Natural killer cell treated with Interleukin-12 subunit alpha and Interleukin-12 subunit beta and Interleukin-15 and Interleukin-18, amount 100 ng/mL, for 72 hours (primary cell): ENCODE measurements at places on chromosomes 2 and 18.

DNA sequence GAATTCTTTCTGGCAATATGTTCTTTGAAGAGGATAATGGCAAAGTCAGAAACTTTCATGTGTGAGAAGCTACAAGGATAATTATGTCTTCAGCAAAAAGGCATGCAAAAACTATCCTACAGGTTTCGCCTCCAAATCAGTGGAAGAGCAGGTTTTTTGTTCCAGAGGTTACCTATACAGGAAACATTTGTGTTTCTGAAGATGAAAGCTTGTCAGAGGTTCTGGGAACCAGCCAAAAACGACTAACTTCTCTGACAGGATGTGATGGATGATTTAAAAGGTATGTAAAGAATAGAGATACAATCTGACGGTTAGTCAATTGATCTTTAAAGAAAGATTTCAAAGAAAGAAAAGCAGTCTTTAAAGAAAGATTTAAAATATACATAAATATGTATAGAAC is 37.6 kb downstream of the RND3 start:
- no peak for DNase-seq

GRCh38 chr2:131646669-131647297 is 119.1 kb downstream of the CCDC74A start:
- no peak for DNase-seq

DNA sequence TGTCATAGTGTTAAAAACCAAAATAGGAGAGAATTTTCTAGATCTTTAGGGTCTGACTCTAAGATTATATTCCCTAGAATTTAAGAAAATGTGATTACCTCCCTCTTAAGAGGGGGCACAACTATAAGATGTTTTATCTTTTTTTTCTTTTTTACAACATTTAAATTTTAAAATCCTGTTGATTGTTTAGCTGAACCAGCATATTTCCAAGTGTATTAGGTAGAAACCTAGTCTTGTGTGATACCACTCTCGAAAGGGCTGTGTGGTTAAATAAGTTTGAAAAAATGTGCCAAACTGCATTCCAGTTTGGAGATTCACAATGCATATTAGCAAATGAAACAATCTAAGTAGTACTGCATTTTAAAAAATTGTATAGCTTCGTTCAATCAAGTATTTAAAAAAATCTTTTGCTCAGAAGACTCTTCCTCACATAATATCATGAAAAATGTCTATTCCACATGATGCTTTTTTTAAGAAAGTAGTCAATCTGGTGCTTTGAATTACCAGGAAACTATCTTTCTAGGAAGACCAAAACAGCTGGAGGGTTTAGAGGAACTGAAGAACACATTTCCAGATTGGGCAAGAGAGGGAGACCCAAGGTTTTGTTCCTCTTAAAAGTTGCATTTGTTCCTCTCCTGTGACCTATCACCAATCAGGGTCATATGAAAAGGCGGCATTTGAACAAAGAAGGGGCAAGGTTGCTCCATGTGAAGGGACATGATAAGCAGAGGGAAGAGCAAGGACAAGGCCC is 98.8 kb downstream of the DPP4 start:
- no peak for DNase-seq

GRCh38 chr2:241391892-241392665 is 36.0 kb downstream of the FARP2 start:
- DNase-seq = no peak

- no peak for DNase-seq
These were observed 50.4 kb upstream of the SMIM21 start for GRCh38 chr18:75477900-75478299.

DNA sequence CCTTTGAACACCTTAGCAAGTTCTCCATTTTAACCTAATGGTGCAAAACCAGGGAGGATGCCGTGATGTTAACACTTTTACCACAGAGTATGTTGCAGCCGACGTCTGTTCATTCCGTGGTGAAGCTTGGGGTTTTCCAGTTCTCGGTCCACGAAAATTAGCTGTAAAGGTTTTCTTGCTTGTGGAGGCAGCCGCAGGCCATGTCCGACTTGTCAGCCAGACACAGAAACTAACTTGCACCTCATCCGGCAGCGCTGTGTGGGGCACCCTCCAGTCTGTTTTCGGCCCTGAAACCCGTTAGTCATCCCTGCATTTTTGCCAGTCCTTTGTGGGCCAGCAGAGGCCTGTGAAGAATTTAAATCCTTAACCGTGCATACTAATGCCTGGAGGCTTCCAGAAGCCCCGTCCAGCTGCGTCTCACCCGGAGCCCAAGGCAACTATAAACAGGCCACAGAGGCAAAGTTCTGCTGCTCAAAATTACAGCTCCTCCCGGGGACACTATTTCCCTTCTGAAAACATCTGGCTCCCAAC is 70.6 kb downstream of the SH3YL1 start:
- peak; percentile 89 for DNase-seq

DNA sequence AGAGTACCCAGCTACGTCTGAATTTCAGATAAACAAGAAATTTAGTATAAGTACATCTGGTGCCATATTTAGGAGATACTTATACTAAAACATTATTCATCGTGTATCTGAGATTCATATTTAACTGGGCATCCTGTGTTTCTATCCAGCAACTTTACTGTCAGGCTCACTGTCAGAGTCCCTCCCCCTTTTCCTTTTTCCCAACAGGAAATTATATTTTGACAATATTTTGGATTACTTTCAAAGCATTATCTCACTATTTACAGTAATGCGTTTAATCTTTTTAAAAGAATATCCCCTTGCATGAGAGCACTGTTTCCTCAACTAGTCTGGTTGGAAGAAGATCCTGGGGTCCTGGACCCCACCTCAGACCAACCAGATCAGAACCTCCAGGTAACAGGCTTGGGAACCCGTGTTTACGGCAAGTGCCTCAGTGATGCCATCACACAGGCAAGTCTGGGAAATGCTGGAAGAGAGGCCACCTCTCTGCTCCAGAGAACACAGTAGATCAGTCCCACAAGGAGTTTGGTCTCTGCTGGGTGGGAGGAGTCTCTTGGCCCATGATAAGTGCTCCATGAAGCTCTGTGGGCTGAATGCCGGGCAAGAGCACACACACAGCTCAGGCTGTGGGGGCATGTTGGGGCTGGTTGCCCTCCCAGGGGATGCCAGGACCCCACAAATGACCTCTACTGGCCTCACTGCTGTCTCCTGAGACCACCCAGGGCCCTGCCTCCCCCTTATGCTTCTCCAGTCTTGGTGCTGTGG is 84.2 kb upstream of the UXS1 start:
- DNase-seq = no peak

DNA sequence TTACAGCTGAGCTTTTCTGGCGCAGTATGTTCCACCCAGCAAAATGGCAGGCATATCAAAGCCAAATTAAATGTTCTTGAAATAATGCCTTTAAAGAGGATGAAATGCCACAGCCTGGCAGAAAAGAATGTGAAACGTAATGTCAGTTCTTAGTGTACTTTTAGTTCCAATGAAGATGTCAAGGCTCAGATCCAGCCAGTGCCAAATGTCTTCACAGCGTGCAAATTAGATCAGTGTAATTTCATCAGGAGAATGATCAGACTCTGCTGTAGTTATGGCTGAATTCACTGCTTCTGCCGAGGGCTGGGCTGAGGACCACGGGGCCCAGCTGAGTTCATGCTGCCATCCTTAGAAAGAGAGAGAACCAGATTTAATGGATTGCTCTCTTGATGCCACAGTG is 78.7 kb upstream of the ITGA4 start:
- no peak for DNase-seq

DNA sequence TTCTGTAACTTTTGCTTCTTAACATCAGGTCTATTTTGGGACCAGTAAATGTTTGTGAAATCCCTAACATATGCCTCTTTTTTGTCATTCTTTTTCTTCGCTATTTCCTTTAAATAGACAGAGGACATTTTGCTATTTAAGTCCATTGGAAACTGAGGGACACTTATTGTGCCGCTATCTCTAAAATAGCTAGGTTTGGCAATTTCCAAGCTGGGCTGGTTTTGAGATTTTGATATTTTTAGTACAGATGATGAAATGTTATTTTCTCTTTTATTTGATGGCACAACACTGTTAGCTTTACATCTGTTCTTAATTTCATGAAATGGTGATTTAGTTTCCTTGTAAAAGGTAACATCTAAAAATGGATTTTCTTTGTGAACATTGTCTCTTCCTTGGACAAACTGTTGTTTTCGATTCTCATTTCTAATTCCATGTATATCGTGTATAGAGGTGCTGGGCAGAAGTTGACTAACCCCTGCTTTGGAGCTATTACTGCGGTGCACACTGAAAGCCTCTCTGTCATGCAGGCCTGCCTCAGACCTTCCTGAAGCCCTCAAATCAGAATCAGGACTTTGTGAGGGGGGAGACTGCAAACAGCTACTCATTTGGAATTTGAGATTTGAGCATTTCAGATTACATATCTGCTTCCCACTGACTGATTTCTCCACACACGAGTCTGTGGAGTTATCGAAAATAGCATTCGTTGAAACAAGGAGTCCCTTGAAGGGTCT is 594 bp downstream of the RAD51AP2 start:
- no peak for DNase-seq

GRCh38 chr2:178363252-178363651 is 87.7 kb downstream of the PRKRA start:
- no peak for DNase-seq

- no peak for DNase-seq
These were observed 23.2 kb upstream of the STPG4 start for GRCh38 chr2:47178341-47178740.

GRCh38 chr2:111972955-111973565 is 74.7 kb downstream of the MERTK start:
- DNase-seq = no peak

GRCh38 chr2:45406621-45407020 is 204.4 kb downstream of the SRBD1 start:
- no peak for DNase-seq

DNA sequence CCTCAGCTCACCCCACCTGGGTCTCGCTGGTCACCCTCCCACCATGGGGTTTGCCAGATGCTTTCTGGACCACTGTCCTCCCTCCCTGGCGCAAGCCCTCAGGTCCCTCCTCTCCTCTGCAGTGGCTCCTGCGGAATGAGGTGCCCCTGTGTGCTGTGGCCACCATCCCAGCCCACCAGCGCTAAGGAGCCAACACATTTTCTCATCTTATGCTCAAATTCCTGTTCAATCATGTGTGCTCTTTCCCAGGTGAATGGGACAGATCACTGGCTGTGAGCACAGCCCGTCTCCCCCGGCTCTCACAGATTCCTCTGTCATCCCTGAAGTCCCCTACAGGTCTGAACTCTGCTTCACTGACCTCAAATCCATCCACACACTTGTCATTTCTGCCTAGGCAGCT is 15.2 kb upstream of the CCDC74B start:
- DNase-seq = no peak

GRCh38 chr2:153476816-153477635 is 1.5 kb downstream of the RPRM start:
- DNase-seq = no peak

DNA sequence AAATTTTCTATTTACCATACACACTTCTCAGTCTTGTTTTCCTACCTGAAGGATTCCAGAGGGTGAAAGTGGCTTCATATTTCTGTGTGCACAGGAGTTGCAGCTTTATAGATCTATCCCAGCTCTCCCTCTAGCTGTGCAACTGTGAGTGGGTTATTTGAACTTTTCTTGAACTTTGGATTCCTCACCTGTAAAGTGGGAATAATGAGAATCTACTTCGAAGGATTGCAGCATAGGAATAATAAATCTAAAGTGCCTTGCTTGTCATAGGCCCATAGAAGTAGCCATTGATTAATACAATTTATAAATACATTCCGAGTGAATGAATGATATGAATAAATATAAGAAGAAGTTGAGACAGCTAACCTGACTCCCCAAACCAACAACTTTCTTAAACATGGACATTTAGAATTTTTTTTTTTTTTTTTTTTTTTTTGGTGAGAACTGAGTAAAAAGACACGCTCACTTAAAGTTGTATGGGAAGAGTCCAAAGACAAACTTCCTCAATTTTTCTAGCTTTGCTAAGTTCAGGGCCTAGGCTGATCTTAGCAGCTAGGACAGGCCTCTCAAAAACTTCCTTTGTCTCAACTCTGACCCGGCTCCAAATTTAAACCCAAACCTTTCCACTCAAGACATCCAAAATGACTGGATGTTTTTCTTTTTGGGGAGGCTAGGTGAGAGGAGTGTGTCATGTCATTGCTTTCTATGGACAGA is 203.3 kb upstream of the FBXO11 start:
- no peak for DNase-seq

GRCh38 chr2:205727174-205727573 is 44.9 kb downstream of the NRP2 start:
- no peak for DNase-seq

- DNase-seq = no peak
These were observed 15.3 kb upstream of the SELENOI start for GRCh38 chr2:26330604-26331003.

GRCh38 chr2:30775833-30776232 is 31.4 kb downstream of the CAPN13 start:
- DNase-seq = no peak

DNA sequence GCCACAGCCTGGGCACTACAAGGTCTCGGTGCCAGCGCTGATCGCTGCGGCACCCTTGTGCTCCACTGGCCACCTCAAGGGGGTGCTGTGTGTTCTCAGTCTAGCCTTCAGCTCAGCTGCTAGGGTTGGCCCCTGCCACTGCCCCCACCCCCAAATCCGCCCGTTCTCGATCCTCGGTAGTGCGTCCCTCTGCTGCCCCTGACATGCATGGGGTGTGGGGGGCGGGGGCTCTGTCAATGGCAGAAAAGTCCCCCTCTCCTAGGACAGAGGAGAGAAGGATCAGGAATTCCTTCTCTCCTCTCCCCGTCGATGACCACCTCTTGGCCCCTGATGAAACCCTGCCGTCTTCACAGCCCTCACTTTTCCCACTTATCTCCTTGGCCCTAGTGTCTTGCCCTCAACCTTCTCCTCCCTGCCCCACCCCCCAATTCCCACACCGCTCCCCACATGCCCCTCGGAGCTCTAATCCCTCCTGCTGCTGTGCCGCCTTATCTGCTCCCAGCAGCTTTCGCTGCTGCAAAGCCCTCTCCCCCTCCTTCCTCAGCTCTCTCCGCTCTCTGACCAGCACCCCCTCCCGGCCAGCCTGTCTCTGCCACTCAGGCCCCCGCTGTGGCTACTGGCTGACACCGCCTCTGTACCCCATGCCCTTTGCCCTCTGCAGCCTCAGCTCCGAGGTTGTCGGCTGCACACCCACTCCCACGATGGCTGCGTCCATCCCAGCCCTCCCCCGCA is 4.3 kb upstream of the ASIC4 start:
- no peak for DNase-seq

DNA sequence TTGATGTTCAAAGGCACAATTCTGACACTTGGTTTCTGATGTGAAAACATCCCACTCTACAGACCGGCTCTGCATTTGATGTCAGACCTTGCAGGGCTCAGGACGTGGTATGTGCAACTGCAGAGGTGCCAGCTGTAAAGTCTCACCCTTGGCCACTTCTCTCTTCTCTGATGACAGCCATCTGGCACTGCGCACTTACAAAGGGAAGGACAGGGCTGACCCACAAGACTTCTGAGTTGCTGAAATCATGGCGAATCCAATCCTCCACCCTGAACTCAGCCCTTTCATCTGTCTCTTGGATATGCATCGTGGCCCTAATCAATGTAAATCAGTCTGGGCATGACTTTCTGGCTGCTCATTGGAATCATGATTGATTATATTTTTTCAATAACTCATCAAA is 82.5 kb downstream of the SEPTIN10 start:
- no peak for DNase-seq

- no peak for DNase-seq
These were observed 106.7 kb upstream of the YPEL5 start for GRCh38 chr2:30040147-30040546.
